Esophagus squamous epithelium (tissue), 5 donors: ENCODE measurements at places on chromosomes 5 and 9.

- DNase-seq: no peak
Measured at GRCh38 chr5:168314735-168315411, 23.4 kb downstream of the WWC1 start.

GRCh38 chr5:85000671-85001070, 616.0 kb upstream of the EDIL3 start:
- no peak for DNase-seq

DNA sequence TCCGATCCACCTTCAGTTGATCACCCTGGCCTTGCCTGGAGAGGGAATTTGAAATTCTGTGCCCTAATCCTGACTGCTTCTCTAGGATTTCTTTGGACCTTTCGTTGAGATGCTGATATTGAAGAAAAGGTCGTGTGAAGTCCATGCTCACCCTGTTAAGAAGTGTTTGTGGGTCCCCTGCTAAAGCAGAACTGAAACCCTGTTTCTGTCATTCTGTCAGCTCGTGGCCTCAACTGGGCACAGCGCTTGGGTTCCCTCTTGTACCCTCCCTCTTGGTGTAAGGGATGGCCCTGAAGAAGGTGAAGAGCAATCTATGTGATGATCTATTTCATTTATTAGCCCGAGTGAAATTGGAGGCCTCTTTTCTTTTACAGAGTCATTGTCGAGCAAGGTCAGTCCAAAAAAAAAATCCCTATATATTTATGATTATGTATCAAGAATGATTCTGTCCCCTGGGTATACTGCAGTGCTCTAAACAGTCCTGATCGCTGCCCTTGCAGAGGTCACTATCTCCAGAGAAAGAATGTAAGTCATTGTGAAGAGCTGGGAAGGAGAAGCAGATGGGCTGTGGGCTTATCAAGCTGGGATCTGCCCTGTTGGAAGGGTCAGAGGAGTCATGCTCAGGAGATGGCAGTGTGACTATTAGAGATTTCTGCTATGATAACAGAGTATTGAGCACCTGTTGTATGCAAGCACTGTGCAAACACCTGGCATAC, 56.1 kb downstream of the WWC1 start:
- DNase-seq: no peak

- DNase-seq: no peak
Measured at GRCh38 chr5:50717651-50718050, 51.2 kb downstream of the PARP8 start.

DNA sequence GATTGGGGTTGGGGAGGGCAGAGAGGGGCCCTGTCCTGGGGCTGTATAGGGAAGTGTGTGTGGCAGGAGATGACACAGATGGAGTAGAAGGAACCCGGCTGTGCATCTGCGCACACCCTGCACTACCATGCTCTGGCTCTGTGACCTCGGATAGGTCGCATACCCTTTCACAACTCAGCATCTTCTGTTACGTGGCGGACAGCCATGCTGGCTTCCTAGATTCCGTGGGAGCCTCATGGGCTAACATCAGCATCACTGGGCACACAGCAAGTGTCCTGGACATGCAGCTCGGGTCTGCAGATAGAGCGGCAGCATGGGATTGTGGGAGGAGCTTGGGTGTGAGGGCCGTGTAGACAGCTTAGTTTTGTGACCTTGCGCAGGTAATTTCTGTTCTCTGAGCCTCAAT, 9.2 kb downstream of the ARPC5L start:
- DNase-seq: no peak
